NCI-H2107 (cell line): ENCODE measurements at places on chromosomes 16 and 17.

DNA sequence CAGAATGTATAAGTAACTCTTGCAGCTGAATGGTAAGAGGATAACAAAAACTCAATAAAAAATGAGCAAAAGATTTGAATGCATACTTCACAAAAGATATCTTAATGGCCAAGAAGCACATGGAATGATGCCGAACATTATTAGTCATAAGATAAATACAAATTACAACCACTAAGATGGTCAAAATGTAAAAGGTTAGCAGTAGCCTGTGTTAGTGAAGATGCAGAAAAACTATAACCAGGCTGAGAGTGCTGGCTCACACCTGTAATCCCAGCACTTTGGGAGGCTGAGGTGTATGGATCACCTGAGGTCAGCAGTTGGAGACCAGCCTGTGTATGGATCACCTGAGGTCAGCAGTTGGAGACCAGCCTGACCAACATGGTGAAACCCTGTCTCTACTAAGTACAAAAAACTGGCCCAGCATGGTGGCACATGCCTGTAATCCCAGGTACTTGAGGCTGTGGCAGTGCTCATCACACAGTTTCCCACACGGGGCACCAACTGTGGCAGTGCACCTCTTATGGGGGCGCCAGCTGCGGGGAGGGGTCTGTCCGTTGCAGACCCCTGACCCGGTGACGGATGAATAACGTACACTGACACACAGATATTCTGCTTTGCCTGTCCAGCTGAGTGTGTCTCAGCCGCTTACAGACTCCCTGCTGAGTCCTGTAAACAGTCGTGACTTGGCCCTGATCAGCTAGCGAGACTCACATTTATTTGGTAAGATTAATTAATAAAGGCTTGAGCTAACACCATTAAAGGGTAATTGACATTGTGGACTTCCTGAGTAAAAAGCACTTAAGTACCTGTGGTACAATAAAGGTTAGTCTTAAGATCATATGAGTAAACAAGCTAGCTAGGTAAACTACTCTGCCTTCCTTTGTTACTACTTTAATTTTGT lies 45.7 kb upstream of the FAM20A start:
- no peak for DNase-seq

DNA sequence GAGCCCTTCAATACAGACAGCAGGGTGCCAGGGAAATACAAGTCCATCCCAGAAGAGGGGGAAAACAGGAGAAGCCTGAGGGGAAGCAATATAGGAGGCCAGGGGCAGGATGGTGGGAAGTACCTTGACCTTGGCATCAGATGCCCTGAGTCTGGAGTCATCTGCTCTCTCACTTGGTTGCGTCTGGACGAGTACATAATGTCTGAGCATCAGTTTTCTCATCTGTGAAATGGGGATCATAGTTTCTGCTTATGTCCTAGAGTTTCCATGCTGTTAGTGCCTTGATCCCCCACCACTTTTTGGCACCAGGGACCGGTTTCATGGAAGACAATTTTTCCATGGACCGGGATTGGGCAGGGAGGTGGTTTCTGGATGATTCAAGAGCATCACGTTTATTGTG lies 2.3 kb downstream of the STAT5A start:
- no peak for DNase-seq

DNA sequence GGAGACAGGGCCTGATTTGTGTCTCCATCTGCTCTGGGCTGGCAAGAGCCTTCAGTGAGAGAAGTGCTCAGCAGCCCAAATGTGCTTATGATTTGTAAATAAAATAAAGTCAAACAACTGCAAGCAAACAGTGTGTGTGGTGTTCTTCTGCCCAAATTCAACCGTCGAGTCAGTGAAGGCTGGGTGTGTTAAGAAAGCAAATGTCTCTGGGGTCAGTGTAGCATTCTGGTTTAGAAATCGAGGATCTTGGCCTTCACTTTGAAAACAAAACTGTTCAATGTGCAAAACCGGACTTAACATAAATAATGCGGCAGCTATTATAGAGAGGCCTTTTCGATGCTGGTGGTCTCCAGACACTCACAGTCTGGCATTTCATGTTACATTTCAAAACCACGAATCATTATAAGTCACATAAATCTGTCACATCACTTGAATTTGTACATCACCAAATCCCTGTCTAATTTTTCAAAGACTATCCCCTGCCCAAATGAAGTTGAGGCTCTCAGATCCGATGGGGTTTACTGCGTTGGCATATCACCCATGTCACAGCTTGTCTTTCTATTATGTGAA lies 158.6 kb upstream of the MYOCD start:
- no peak for DNase-seq

DNA sequence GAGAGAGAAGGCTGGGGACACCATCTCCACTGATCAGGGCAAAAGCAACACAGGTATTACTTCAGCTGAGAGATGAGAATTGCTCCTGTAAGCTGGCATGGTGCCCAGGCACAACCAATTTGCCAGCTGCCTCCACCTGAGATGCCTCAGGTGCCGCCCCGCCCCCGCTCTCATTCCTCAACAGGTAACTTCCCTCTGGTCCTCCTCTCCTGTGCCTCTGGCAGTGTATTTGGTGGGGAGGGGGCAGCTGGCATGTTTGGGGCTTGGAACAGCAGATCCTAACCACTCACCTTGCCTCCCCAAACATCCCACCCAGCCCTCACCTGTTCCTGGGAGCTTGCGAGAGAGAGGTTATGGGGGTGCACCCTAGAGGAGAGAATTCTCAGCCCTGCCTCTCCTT lies 2.9 kb upstream of the SRCIN1 start:
- peak; percentile 53 for DNase-seq

DNA sequence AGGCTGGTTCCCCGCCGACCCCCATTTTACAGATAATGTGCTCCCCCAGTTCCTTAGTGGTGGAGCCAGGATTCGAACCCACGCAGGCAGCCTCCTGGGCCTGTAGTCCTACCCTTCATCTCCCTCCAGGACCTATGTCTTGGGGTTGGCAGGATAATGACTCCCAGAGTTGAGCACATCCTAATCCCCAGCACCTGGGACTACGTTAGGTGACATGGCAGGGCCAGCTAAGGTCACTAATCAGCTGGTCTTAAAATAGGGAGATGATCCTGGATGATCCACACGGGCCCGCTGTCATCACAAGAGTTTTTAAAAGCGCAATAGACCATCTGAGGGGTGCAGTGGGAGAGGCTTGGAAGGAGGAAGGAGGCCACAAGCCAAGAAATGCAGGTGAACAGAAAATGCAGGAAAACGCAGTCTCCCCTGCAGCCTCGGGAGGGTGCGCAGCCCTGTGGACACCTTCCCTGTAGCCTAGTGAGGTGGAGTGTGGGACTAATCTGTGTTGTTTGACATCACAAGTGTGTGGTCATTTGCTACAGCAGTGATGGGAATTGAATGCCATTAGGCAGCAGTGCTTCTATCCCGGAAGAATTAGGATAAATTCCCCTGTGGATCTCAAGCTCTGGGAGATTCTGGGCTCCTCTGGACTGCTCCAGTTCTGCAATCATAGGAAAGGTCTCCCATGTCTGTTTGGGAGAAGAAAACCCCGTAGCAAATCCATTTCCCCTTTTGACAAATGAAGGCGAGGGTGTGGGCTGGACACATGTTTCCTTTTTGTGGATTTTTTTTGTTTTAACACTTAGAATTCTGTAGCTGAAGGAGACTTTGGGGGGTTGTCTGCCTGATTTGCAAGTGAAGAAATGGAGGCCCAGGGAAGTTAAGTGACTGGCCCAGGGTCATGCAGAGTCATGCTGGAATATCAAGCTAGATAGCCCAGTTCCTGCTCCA lies 297.7 kb downstream of the SEC14L1 start:
- DNase-seq, result no peak
